ENCODE measurements at places on chromosomes 3 and 15.

GRCh38 chr3:120098710-120099109, 4.5 kb upstream of the GSK3B start:
- no peak for DNase-seq

GRCh38 chr3:129651435-129652202, 45.1 kb upstream of the PLXND1 start:
- DNase-seq, result peak; percentile 95

GRCh38 chr15:56028430-56028829, 35.0 kb upstream of the NEDD4 start:
- DNase-seq, result no peak

DNA sequence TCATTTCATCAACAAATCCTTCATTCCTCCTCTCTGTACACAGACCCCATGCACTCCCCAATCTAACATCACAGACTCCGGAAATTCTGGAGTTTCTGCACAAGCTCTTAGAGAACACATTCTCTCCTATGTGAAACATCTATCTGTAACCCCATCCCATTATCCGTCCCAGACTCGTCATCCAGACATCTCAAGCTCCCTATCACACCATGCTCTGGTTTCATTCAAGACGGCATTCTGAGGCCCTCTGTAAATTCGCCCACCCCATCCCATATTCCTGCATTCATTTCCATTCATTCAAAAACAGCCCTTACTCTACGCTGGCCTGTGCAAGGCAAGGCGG, 575 bp downstream of the LEO1 start:
- DNase-seq, result no peak

DNA sequence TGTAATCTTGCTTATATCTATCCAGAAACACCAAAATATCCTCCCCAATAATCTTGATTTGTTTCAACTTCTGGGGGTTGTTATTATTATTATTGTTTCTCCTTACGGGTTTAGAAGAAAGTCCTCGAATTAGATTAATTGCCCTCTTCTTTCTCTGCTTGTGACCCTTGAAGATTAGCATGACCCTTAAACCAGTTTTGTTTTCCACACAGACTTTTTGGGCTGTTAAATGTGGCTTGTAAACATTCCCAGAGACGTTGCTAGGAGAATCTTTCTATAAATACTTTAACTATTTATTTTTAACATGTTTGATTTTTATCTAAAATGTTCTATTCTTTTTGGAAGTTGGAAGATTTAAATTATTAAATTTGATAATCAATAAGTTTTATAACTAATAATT, 4.3 kb upstream of the SUCNR1 start:
- no peak for DNase-seq

DNA sequence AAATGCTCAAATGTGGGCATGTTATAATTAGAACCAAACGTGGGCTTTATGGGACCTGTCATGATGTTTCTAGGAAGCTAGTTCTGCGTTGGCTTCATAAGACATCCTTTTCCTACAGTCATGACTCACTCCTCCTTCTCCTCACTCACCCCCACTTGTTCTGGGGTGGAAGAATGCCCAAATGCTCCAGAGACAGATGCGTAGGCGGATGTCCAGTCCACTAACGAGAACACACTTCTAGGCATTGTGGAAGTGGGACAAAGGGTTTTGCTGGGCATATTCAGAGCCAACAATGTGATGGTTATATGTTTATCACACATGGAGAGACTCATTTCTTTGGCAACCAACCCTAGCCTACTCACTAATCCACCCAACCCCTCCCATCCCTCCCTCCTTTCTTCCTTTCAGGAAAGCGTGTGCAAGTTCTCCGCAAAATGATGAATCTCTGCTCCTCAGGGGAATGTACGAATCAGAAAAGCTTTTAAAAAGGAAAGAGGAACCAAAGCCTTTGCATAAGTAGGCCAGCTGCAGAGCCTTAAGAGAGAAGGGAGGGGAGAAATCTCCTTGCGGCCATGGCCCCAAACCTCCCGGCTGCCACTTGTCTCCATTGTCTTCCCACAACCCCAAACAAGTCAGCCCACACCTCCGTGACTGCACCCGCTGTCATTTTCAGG, 123.0 kb upstream of the SPRED1 start:
- peak; percentile 98 for DNase-seq

DNA sequence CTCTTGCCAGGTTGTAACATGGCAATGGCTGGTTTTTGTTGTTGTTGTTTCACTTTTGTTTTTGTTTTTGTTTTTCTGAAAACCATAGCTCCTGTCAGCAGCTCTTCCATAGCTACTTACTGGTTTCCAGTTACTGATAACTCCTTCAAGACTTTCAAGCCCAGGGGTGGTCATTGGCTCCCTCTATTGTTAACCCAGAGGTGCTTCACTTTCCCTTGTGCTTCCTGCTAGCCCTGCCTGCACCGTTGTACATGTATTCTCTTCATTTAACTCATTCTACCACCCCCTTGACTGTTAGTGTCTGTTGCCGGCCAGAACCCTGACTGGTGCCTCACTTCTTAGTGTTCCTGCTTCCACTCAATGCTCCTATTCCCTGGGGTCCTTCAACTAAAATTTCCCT, 4.2 kb upstream of the TRAT1 start:
- peak; percentile 34 for DNase-seq

DNA sequence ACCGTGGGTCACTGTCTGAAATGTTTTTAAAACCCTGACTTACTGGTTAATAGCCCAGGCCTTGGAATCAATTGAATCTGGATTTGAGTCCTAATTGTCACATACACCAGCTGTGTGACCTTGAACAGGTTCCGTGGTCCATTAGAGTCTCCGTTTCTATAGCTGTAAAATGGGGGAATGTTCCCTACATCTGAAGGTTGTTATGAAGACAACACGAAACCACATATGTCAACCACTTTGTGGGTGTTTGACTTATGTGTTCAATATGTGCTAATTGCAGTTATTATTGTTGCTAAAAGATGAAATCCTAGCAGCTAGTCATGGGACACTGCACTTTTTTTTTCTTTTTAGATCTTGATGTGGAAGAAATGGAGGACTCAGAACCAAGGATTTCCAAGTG, 35.3 kb downstream of the ZBTB38 start:
- no peak for DNase-seq

DNA sequence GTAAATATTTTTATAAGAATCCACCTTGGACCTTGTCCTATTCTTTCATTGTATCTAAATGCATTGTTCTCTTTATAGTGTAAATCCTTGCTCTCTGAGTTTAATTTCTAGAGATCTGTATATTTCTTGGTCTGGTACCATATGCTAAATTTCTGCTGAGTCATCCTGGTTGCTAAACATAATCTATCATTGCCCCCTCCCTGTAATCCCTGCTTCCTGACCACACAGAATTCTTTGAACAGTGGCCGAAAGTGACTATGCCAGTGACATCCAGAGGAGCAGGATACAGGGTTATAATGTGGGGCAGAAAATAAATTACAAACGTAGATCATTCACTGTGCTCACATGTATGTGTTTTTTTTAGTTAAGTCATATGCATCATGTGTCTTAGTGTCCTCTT, 143.1 kb downstream of the DIPK2A start:
- no peak for DNase-seq

- DNase-seq, result no peak
Measured at GRCh38 chr3:47444103-47444502, 31.6 kb downstream of the SCAP start.

GRCh38 chr3:127124120-127124519, 68.8 kb upstream of the PRR23E start:
- no peak for DNase-seq

- DNase-seq, result peak; percentile 23
Measured at GRCh38 chr15:39661776-39662175, 80.9 kb downstream of the THBS1 start.

GRCh38 chr3:57559526-57559925, 3.5 kb downstream of the PDE12 start:
- DNase-seq, result peak; percentile 63

GRCh38 chr3:30951826-30952225, 57.4 kb upstream of the GADL1 start:
- DNase-seq, result no peak

DNA sequence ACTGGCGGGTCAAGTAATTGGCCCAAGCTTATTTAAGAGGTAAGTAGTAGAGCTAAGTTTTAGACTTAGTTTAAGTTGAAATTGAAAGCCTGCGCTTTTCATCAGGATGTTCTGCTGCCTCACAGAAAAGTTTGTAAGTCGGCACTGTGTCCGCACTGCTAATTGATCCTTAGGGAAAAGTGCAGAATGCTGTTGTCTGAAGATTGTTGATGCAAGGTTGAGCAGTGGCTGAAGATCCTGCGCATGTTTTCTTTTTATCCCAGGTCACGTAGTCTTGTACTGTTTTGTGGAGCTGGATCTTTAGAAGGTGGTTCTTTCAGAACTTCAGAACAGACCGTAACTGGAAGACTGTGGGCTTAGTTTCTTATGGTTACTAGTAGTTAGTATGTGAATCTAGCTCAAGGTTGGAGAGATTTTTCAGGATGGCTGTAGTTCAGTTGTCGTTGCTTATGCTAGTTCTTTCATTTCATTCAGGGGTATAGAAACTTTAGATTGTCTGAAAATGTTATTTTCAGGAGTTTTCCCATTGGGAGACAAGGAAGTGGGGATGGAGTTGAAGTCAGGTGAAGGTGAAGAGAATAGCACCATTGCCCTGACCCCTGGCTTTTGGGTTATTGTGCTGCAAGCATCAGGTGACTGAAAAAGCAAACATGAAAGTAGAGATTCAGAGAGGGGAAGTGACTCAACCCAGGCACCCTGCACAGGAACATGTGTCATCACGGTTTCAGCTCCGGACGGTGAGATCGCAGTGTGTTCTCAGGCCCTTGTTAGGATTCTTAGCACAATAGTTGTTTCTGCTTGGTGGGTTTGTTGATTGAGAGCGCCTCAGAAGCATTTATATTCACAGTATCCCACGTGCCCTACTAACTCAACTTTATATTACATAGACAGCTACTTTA, 32.8 kb downstream of the AKAP13 start:
- peak; percentile 91 for DNase-seq

DNA sequence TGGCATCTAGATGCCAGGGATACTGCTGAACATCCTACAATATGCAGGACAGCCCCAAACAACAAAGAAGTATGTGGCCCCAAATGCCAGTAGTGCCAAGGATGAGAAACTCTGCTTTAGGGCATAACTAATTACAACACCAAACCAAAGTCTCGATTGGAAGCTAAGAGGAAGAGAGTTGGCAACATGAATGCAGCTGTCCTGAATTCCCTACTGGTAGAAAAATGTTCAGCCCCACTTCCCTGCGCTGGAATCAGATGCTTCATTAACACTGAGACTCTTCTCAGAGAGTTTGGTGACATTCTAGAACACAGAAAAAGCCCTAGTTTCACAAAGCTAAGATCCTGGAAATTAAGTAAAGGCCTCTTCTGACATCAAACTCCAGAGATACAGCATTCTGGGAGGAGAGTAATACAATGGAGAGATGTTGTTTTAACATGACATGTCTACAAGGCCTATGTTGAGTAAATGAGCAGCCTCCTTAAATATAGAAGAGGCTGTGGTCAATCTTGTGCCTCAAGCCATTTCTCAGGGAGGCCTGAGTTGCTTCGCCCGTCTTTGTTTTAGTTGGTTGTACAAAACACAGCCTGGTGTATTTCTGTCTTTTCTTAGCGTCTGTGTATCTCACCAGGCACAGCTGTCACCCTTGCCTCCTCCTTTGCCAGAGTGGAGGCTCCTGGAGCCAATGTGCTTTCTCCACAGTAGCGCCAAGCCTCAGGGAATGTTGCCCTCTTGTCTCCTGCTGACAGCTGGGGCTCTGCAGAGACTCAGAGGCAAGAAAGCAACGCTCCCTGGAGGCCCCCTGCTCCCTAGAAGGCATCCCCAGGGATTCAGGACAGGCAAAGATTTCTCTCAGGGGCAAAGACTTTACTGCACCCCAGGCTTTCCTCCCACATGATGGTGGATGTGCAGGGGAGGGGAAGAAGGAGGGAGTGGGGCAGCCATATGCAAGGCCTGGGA, 25.1 kb upstream of the CTNNB1 start:
- no peak for DNase-seq

DNA sequence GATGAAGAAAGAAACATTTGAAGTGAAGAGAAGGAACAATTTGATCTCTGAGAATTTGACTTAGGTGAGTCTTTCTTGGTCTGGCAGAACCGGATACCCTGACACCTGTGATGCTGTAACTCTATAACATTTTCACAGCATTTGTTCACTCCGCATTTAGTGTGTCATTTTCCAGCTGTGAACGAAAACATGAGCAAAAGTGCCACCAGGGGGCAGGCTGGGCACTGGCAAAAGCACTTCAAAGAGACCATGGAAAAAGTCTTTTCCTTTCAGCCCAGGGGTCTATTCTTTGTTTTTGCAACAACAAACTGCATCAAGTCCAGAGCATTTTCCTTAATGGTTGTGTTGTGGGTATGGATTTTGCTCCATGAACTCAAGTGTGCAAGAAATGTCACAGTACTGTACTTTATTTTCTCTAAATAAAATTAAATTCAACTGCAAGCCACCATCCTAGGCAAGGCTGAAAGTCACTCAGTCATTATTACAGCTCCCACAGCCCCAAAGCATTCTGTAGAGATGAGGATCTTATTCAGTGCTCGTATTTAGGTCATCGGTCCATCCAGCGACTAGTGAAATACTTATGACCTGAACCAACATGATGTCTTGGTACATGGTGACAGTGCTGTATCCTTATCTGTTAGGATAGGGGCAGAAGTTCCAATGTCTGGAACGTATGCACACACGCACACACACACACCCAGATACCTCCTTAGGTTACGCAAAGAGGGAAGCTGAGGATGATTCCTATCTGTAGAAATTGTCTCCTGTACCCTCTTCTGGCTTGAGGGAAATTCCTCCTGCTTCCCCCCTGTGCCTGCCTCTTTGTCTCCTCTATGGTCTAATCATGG, 125.5 kb downstream of the GADL1 start:
- peak; percentile 60 for DNase-seq

- DNase-seq, result no peak
Measured at GRCh38 chr3:133066026-133066425, 27.8 kb downstream of the TMEM108 start.

DNA sequence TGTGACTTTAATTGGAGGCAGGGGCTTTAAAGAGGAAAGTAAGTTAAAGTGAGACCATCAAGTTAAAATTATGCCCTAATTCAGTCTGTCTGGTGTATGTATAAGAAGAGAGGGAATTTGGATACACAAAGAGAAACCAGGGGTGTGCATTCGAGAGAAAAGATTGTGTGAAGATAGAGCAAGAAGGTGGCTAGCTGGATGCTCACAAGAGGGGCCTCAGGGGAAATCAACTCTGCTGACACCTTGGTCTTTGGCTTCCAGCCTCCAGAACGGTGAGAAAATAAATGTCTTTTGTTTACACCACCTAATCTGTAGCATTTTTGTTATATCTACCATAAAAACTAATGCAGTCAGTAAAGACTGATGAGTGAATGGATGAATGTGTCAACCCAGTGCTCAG, 907.3 kb upstream of the CFAP20DC start:
- no peak for DNase-seq

DNA sequence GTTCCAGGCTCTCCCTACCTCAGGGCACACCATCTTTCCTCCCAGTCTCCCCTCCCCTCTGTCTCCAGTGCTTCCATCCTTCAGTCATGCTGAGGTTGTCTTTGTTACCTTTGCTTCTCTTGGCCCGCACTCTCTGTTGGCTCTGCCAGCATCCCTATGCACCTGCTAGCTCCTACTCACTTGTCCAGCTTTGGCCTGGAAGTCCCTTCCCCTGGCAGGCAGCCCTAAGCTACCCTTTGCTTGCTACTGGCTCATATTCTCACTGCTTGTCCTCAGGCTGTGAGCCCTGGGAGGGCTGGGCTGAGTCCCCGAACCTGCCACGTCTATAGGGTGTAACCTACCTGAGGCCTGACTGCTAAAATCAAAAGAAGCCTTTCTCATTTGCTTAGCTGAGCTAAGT, 122.7 kb downstream of the PGPEP1L start:
- no peak for DNase-seq
